ENCODE measurements at places on chromosomes 6 and 20.

DNA sequence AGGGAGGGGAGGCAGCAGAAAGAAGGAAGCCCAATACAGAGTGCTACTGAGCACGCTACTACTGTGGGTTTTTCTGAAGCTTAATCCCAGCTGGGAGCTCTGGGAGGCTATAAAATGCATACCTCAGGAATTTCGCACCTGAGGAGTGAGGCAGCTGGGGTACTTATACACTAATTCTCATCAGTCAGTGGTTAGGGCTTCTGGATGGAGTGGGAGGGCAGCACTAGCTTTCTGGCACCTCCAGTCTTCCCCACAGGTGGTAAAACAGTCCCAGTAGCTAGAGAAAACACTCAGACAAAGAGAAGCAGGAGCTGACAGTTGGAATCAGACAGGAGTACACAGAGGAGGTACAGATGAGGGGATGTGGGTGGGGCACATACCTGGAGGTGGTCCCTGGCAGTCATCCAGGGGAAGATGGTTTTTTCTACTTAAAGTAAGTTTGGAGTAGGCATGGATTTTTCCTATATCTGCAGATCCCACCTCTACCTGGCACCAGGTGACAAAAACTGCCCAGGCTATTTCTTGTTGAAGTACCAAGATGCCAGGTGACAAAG, 37.8 kb downstream of the CPXM1 start:
- DNase-seq = no peak

- DNase-seq = no peak
Measured at GRCh38 chr6:108027056-108027455, 47.5 kb downstream of the OSTM1 start.

DNA sequence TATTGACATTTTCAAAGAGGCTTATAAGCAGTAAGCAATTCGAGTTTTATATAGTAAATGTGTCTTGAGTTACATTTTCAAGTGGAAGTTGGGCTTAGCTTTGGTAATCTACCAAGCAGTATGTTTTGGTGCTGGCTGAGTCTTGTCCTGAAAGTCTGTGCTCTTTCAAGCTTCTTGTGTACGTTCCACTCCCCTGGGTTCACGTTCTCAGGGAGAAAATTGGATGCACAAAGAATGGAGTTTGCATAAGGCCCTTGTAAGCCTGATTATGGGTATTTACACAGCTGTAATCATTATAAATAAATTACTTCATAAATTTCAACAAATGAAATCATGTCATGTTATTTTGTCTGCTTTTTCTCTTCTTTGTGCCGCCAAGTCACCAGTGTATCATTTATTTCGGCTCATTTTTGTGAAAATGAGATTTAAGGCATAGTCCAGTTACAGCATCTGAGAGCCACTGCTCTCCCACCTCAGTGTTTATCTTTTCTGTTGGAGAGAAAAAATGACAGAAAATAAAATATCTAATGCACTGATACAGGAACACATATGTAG, 262.5 kb downstream of the BTBD3 start:
- no peak for DNase-seq

GRCh38 chr20:52196845-52197244, 5.3 kb upstream of the ZFP64 start:
- DNase-seq = no peak

- DNase-seq = no peak
Measured at GRCh38 chr6:166436195-166437139, 53.7 kb upstream of the MPC1 start.

GRCh38 chr6:137043710-137044365, 927 bp downstream of the IL20RA start:
- DNase-seq = no peak

DNA sequence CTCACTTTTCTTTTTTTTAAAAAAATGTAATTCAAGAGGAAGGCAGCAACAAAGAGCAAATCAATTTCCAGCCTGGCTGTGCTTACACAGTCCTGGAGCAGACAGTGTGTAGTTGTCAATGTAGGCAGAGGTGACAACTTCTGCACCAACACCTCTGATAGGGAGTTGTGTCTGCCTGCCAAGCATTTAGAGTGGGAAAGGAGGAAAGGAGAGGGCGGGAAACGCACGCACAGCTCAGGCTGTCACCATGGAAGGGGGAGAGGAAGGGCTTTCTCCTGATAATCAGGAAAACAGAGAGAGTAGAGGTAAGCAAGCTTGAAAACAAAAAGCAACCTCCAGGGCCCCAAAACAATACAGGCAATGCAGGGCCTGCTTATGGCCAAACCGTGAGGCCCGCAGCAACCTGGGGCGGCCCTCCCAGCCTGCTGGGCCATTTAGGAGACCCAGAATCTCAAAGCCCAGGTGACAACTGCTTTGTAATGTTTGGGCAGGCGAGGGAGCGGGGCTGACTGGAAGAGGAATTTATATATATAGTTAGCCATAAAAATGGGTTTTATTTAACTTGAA, 41.5 kb upstream of the GFOD1 start:
- no peak for DNase-seq

GRCh38 chr6:135410856-135411255, 86.7 kb downstream of the AHI1 start:
- no peak for DNase-seq

DNA sequence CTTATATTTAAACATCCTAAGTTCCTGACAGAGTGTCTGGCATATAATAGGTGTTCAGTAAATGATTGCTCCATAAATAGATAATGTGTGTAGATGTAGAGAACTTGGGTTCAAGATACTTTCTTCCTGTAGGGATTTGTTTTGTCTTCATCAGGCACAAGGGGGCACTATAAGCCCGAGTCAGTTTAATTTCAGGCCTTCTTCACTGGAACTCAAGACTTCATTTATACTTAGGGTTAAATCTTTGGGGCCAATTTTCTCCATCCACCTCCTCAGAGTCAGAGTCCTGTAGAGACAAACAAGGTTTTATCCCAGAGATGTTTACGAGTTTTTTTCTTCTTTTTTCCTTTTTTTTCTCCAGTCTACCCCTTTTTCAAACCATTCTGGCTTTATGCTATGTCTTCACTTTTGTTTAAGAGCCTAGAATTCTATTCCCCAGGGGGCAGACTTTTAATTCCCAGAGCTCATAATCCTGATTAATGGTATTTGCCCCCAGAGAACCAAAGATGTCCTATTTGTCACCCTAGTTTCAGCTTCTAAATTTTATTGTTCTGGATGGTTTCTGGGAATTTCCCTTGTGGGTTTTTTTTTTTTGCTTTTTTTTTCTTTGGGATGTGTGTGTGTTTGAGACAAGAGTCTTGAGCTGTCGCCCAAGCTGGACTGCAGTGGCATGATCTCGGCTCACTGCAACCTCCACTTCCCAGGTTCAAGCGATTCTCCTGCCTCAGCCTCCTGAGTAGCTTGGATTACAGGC, 88.4 kb downstream of the HFE start:
- DNase-seq = no peak

DNA sequence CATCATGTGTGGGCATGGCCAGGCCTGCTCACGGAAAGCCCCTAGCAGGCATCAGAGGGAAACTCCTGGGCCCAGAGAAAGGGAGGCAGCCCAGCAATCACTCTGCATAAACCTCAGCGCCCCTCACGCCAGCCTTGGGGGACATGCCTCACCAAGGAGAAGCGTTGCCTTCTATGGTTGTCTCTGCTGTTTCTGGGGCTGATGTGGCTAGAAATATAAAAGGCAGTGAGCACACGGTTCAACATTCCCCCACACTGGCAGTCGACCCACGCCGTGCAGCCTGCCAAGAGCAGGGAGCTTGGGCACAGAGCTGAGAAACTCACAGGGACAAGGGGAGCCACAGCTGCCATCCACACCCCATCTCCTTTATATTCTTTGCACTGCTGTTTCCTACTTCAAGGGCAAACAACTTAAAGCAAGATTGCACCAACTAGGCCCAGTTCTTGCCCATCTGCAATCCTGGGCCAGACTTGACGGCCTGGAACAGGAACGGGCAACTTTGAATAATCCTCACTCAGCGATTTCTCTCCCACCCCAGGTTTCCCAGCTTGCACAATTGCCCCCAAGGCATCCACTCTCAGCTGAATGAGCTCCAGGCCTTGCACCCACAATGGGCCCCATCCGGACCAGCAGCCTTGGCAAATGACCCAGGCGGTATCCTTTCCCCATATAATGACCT, 35.5 kb upstream of the FOXC1 start:
- no peak for DNase-seq

GRCh38 chr20:21665687-21666446, 39.6 kb upstream of the PAX1 start:
- DNase-seq = no peak

GRCh38 chr6:126812010-126812409, 306.5 kb upstream of the RSPO3 start:
- no peak for DNase-seq

- DNase-seq = no peak
Measured at GRCh38 chr6:38867726-38868125, 152.6 kb downstream of the DNAH8 start.

DNA sequence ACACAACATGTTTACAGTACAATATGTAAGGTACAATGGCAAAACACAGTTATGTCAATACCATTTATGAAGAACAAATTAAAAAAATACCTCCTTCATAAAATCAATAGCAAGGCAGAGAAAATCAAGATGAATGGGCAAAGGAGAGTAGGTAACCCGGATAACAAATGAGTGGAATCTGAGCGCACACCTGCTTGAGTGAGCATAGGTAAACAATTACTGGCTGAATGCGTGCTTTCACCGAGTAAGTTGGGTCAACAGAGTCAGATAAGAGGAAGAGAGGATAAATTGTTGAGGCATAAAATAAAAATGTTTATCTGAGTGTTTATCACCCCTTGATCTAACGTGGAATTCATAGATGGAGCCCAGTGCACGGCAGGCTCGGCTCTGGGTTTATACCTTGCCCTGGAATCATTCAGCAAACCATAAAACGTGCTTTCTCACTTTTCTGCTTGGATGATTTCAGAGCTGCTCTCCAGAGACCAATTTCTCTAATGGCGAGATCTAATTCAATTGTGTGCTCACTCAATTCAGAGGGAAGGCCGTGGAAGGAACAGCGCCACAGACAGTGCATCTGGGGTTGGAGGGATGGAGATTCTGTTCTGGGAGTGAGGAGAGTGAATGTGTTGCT, 224.8 kb upstream of the MAP3K7 start:
- no peak for DNase-seq
